ENCODE measurements at places on chromosomes 1 and 21. TPM values are rescaled to one million over a fixed set of nuclear protein-coding genes. Genes with fewer than 3 reads are reported as not detected.

- DNase-seq: no peak
Observed at GRCh38 chr1:84888753-84889152, 4.3 kb downstream of the LPAR3 start.

DNA sequence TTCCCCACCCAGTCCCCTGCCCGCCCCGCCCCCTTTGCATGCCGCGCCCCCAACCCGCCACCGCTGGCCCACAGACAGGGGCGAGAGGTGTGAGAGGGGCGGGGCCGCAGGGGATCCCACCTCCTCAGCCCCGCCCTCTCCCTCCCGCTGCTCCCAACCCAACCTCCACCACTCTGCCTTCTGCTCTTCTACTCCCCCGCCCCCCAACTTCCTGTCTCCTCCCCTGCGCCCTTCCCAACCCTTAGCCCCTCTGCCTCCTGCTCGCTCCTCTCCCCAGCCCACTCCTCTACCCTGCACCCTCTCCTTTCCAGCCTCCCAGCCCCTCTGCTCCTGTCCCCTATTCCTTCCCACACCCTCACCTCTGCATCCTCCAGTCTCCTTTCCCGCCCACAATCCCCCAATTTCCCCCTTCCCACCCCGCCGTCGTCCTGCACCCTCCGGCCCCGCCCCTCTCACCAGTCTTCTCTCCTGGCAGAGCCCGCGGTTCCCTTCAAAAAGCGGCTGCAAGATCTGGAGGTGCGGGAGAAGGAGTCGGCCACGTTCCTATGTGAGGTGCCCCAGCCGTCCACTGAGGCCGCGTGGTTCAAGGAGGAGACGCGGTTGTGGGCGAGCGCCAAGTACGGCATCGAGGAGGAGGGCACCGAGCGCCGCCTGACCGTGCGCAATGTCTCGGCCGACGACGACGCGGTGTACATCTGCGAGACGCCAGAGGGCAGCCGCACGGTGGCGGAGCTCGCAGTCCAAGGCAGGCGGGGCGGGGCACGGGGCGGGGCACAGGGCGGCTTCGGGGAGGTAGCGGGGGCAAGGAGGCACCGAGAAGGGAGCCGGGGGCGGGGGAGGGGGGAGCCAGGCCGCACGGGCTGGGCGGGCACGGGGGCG lies 5.4 kb downstream of the OBSCN start:
- peak; percentile 91 for DNase-seq

The POU3F1 gene
- total RNA-seq: not detected

- DNase-seq: no peak
Observed at GRCh38 chr1:244662599-244662998, 9.7 kb downstream of the DESI2 start.

DNA sequence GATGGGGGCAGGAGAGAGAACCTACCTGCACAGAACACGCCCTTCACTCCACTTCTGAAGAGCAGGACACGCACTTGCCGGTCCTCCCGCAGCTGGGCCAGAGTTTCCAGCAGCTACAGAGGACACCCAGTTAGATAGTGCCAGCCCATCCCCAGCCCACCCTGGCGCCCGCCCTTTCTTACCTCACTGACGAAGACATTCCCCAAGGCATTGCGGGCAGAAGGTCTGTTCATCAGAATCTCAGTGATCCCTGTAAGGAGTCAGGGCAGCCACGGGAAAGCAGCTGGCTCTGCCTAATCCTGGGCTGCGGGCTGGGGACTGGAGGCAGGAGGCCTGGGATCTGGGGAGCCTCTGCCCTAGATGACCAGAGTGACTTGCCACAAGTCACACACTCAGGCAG lies 10.0 kb downstream of the ECHDC2 start:
- DNase-seq: no peak

The HNRNPCL2 gene
- total RNA-seq: not detected

GRCh38 chr1:26109229-26110164 lies 2.1 kb upstream of the PDIK1L start:
- DNase-seq: no peak

DNA sequence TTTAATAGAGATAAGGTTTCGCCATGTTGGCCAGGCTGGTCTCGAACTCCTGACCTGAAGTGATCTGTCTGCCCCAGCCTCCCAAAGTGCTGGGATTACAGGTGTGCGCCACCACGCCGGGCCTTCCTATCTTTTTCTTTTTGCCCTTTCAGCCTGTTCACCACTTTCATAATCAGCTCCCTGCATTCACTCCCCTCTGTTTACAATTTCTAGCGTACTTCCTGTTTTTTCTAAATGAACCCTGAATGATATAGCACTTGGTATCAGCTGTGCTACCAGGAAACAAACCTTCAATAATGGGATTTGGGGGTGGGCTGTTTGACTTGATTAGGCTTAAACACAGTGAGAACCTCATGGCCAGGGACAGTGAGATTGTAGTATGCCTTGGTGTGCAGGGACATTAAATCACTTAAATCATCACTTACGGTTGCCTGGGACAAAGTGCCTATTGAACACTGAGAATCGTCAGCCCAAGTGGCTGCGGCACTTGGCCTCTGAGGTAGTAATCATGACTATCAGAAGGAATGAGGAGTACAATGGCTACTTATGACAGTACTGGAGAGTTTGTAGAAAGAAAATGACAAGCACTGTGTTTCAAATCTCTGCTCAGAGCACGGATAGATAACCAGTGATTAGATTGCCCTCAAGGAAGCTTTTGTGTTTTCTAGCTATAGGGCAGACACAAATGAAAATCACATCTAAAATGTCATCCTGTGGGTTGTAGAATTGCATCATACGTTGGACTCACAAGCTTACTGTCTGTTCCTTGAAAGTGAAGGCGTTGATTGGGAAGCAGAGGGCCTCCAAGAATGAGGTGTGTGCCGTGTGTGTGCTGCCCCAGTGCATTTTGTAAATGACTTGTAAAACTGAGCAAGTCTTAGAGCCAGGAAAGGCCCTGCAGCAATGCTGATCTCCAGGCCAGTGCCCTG lies 661.8 kb downstream of the MATN1 start:
- DNase-seq: no peak

DNA sequence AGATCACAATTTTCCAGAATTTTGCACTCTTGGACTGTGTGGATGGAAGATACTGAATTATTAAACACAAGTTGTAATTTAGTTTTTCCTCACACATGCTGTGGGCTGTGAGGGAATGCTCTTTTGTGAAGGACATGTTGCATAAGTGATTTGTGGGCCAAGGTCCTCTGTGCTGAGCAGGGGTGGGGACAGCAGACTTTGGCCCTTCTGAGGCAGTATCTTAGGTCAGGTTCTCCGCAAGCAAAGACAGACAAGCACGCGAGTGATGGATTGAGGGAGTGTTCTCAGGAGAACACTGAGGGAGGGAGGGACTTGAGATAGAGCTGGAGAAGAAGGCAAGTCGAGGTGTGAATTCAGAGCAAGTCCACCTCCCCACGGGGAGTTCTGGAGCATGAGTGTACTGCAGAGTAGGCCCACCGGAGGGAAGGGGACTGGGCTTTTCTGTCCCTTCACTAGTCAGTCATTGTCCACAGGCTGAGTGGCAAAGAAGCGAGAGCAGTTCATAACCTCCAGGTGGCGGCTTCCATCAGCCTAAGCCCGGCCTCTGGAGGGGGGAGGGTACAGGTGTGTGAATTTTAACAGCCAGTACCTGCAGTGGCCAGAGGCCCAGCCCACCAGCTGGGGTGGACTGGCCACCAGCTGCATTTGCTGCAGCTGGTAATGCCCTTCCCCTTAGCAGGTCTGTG lies 19.1 kb upstream of the CD101 start:
- DNase-seq: no peak

GRCh38 chr1:117796226-117796625 lies 133.2 kb downstream of the GDAP2 start:
- no peak for DNase-seq

- no peak for DNase-seq
Observed at GRCh38 chr1:57019236-57019839, 53.5 kb upstream of the C8B start.

GRCh38 chr21:38806153-38806941 lies 618 bp downstream of the ETS2 start:
- peak; percentile 56 for DNase-seq

DNA sequence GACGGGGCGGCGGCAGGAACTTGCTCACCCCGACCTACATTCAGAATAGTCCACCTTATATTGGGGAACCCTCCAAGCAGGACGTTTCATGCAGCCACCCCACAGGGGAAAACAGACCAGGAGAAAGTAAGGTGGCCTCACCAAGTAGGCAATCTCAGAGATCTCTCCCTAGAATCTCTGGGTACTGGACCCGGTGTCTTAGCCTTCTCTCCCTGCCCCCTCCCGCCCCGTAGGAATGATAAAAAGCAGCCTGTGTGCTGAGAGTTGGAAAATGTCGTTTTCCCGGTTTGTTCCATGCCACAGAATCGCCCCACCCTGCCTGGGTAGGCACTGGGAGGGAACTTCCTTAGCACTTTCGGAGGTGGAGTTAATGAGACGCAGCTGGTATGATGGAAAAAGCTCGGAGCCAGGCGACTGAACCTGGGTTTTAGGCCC lies 789 bp upstream of the PTPN14 start:
- DNase-seq: no peak

The NLRP3 gene
- not detected for total RNA-seq

GRCh38 chr1:182684116-182684828 lies at the start of gene RGS8:
RGS8 (minus strand) TSS chr1:182684587; CDS start chr1:182669649, 14,938 bp downstream.
- DNase-seq: no peak

DNA sequence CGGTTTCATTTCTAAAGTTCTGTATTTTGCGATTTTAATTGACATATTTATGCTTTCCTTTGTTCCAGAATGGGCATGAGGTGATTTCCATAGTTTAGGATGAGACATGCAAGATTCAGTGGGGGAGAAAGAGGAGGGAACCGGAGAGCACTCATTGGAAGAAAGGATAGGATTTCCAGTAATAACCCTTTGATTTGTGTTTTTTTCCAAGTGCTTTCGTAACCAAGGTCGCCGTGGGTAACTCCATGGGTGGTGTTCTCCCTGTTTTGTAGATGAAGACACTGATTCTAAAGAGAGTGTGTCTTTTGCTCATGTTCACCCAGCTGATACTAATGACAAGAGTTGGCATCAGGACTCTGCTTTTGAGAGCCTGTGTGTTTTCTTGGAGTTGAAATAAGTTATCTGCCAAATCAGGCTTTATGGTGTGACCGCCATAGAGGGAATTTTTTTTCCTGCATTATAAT lies 170.1 kb downstream of the DHRS3 start:
- DNase-seq: no peak

The CLDN17 gene
- not detected for total RNA-seq

GRCh38 chr1:30824736-30825429 lies 67.3 kb upstream of the LAPTM5 start:
- no peak for DNase-seq

- DNase-seq: peak; percentile 96
Observed at GRCh38 chr1:167627865-167628641, 2.0 kb upstream of the RCSD1 start.

- no peak for DNase-seq
Observed at GRCh38 chr21:31922881-31923280, 50.1 kb downstream of the HUNK start.

GRCh38 chr1:1510912-1511532 lies 940 bp upstream of the ATAD3A start:
- peak; percentile 83 for DNase-seq

DNA sequence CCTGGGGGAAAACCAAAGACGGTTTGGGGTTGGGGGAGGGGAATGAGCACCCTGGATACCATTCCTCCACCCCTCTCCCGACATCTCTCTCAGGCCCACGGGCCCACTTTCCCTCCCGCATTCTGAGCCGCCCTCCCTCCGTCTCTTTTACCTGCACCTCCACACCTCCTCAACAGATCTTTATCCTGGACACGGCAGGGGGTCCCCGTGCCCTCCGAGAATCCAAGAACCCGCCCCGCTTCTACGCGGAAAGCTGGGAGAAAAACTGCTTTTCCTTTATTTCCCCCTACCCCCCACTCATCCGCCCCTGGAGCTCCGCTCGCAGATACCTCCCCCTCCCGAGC lies 108.8 kb downstream of the NAV1 start:
- no peak for DNase-seq

The TENT5C gene
- 26.5 TPM for total RNA-seq

The GJA4 gene
- total RNA-seq: not detected

DNA sequence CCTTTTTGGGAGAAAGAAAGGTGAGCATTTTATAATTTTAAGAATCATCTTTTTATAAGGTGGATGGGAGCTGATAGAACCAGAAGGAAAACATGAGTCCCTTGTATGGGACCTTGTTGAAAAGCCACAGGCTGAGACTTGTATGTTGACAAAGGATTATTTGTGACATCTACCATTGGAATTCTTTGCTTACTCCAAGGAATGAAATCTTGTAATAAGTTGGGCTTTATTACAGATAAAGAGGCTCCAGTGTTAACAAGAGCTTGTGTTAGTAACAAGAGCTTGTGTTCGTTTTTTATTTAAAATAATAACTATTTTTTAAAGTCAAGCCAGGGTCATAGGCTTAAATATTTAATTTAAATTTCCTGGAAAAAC lies 201.1 kb upstream of the CHRM3 start:
- DNase-seq: no peak

DNA sequence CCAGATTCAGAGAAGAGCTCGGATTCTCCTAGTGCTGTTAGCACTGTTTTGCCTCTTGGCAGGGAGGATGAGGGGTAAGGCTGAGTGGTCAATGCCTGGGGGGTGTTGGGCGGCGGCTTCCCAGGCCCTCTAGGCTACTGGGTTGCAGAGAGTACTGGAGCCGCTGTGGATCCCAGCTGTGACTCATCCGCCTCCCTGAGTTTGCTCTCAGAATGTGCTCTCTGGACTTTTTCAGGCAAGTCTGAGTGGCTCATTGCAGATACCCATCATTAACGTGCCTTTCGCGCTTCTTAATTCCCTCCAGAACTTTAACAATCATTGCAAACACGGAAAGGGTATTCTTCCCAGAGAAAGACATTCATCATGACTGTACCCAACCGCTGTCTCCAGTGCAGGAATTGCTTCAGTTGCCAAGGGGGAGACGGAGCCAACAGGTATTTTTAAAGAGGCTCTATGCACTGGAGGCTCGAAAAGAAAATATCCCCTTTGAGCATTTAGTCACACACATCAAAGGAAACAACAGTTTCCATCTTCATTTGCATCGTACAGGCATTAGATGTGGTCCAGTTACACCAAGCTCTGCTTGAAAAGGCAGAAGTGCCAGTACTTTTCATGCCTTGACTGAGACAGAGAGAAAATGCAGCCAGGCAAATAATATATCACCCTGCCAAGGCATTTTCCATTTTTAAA lies 14.4 kb upstream of the CAMTA1 start:
- peak; percentile 66 for DNase-seq

The KLF17 gene
- total RNA-seq: not detected

The NID1 gene
- not detected for total RNA-seq

GRCh38 chr1:161258439-161259344 lies at the start of gene PCP4L1:
PCP4L1 (plus strand) TSS chr1:161258745; CDS start chr1:161258975, 230 bp downstream.
- DNase-seq: no peak

- DNase-seq: no peak
Observed at GRCh38 chr1:97649591-97649990, 271.2 kb downstream of the DPYD start.

The ARHGEF16 gene
- not detected for total RNA-seq

DNA sequence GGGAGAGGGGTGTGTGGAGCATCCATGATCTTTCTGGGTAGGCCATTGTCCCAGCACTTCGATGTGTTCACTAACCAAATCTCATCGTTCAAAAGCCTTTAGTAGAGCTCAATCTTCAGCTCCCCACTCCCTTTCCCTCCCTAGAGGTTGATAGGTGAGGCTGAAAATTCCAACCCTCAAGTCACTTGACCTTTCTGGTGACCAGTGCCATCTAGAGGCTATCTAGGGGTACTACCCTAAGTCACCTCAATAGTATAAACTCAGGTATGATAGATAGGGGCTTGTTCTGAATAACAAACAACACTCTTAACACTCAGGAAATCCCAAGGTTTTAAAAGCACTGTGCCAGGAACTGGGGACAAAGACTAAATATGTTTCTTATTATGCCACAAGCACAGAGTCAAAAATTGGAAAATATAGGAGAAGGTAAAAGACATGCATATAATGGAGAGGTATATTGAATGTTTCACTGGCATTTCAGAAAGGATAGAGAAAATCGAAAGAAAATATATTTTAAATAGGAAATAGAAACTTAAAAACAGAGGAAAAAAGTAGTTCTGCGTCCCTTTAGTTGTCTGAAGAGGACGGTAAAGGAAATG lies 42.9 kb upstream of the CD53 start:
- DNase-seq: peak; percentile 80

Measured in OCI-LY7 (cell line).